ENCODE measurements at places on chromosomes 3 and 15.

DNA sequence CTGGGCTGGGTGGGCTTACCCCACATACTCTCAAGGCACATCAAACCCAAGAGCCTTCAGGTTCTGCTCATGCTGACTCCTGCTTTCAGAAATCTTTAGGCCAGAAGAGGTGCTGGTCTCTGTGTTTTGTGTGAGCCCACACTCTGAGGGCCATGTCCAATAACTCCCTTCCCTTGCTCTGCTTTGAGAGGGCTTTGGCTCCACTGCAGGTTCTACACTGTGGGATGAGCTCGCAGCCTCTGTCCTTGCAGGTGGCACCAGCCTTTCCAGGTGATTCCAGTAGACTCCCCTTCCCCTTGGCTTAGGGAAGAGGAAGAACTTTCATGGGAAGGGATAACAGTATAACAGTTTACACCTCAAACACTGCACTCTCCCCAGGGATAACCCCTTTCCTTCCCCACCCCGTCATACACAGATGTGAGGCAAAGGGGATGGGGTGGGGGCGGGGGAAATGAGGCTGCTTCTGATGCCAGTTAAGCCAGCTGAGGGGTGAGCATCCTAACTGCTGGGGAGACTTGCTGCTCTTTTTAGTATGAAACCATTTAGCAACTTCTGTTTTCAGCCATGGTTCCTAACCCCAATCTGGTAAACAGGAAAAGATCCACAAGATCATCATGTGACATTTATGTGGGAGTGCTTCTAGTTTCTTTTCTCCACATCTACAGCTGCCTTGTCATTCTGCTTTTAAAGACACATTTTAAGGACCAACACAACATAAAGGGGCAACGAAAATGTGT is 262.4 kb downstream of the SLC9A9 start:
- DNase-seq, result no peak

DNA sequence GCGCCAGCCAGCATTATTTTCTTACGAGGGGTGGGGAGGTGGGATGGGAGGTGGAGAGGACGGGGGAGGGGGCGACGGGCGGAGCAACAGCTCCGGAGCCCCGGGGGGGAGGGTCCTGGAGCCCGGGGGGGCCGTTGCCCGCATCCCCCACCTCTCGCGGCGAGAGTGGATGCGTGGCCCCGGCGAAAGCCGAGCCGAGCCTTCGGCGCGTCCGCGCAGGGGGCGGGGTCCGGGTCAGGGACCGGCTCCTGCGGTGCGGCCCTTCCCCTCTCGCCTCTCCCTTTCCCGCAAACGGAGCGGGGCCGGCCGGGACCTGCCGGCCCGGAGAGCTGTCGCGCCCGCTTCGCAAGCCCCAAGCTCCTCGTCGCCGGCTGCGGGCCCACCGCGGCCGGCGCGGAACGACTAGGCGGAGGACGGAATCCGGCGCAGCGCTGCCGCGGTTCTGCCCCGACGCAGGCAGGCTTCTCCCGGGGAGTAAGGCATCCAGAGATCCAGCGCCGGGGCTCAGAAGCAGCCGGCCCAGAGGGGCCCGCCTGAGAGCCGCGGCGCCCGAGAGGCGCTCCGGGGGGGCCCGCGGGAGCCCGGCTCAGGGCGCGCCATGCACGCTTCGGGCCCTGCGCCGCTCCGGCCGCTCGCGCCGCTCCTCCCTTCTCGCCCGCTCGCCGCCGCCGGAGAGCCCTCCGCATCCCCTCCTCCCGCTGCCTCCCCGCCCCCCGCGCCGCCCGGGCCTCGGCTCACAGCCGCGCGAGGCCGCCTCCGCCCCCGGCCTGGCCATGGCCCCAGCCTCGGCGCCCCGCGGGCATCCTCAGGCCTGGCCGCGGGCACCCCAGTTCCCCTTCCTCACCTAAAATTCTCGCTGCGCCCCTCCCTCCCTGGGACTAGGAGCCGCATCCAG is 459 bp upstream of the ADCY5 start:
- DNase-seq, result no peak

GRCh38 chr3:61117045-61117898 is 134.0 kb downstream of the FHIT start:
- DNase-seq, result no peak

DNA sequence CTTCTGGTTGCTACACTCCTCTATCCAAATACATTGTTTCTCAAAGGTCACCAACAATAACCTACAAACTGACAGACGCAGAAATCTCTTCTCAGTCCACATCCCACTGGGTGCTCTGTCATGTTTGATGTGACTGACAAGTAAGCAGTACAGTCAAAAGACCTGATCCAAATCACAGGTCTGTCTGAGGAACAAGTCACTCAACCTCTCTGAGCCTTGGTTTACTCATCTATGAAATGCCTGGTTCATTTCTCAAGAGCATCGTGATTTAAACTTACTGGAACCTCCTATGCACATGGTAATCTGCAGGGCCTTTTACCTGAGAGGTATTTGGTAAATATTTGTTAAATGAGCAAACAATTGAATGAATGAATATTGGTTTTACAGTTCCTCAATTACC is 5.5 kb downstream of the LRRC31 start:
- no peak for DNase-seq
